ENCODE measurements at places on chromosomes 4 and X.
A peak's percentile ranks its signal among the peaks of the same experiment; 100 is the strongest.

- ATAC-seq = no peak
Observed at GRCh38 chr4:54085284-54085683, 14.7 kb upstream of the GSX2 start.

GRCh38 chr4:71303287-71303686, 35.5 kb upstream of the SLC4A4 start:
- ATAC-seq = no peak

- peak; percentile 32 for ATAC-seq
Observed at GRCh38 chr4:70713453-70714078, 8.2 kb upstream of the RUFY3 start.

GRCh38 chr4:26020083-26020668, 106.2 kb downstream of the SMIM20 start:
- peak; percentile 85 for ATAC-seq

GRCh38 chr4:167119392-167119791, 114.9 kb downstream of the SPOCK3 start:
- ATAC-seq = no peak

GRCh38 chr4:171288816-171289432, 524.3 kb upstream of the GALNTL6 start:
- no peak for ATAC-seq

DNA sequence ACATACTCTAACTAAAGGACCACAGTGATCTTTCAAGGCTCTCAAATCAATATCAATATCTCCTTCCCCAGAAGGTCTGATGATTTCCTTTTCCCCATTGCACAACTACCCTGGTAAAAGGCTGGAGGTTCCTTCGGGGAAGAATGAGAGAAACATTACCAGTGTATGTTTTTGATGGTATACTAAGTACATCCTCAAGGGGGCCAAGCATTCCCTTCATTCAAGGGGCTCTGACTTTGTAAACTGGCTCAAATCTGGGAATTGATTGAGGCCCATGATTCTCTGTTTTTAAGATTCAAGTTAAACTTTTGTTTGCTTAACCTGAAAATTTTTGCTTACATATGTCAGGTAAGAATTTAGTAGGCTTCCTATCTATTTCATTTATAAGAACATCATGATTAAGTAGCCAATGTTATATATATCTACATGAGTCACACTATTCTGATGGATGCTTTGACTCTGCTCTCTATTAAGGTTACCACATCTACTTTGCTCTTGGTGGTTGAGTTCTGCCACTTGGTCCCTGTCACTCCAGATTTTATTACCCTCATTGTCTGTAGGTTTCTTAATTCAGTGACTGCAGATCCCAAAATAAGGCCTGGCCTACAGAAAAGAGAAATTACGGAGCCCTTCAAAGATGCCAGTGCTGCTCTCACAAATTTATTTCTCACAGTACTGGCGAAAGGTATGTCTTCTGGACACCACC, 16.4 kb upstream of the GUCY1B1 start:
- ATAC-seq = no peak

- no peak for ATAC-seq
Observed at GRCh38 chrX:155871934-155872333, 9.2 kb upstream of the VAMP7 start.

DNA sequence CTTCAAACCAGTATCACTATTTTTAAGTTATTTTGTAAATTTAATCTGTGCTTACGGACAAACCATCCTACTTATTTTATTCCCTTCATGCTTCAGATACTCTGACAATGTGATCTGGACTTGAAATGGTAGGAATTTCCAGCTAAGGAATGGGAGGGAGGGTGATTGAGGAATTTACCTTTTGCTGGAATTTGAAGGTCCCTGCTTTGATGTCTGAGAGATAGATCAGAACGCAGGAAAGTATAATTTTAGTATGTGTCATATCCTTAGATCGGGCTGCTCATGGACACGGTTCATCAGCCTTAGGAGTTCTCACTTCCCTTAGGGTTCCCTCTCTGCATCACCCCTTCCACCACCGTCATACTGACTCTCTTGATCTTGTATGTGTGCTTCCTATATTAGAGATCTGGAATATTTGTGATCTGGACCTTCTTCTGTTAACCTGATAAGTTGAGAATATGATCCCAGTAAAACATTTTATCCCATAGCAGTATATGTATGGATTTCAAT, 16.8 kb downstream of the OCRL start:
- ATAC-seq = no peak

GRCh38 chr4:38752941-38753806, 29.6 kb downstream of the TLR10 start:
- ATAC-seq = no peak

DNA sequence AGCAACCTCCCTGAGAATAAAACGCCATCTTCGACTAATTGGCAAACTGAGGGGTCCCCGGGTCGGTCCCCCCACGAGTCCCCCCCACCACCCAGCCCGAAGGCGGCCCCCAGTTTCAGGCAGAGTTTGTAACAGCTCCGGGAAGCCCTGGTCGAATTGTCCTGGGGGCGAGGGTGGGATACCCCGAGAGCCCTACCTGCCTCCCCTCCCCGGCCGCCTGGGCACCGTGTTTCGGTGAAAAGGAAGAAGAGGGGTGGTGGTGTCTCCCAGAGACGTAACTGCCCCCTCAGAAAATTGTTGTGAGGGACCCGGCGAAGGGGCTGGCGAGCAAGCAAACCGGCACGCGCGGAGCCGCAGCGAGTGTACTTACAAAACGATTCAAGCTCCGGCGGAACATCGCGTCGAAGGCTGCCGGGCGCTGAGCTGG, 1.2 kb downstream of the ATP11C start:
- no peak for ATAC-seq

DNA sequence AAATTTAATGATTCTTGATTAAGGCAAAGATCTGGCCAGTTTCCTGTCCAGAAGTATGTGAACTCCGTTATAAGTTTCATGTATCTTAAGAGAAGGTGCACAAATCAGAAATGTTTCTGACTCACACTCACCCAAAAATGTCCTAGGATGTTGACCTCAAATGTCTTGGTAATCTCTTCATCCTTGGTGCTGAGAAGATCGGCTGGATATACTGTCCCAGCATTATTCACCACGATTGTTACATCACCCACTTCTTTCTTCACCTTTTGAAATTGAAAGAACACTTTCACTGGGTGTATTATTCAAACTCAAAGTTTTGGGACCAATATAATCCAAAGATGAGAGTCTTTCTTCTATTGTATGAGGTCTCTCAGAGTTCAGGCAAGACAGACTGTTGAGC, 5.7 kb downstream of the HSD17B13 start:
- ATAC-seq = no peak

DNA sequence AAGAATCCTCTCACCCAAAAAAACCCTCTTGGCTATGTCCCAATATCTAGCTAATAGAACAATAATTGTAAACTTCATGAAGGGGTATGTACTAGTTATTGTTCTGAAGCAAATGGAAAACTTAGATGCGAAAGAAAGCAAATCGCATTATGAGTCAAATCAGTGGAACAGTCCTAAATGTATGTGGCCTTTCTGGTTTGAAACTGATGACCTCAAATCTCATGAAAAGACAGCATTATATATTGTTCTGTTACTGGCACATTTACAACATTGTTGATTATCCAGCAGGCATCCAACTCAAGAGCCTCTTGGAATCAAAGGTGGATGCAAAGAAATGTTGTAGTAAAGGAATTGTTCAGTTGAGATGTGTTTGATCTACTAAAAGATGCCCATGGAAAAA, 34.7 kb downstream of the CSN3 start:
- no peak for ATAC-seq

DNA sequence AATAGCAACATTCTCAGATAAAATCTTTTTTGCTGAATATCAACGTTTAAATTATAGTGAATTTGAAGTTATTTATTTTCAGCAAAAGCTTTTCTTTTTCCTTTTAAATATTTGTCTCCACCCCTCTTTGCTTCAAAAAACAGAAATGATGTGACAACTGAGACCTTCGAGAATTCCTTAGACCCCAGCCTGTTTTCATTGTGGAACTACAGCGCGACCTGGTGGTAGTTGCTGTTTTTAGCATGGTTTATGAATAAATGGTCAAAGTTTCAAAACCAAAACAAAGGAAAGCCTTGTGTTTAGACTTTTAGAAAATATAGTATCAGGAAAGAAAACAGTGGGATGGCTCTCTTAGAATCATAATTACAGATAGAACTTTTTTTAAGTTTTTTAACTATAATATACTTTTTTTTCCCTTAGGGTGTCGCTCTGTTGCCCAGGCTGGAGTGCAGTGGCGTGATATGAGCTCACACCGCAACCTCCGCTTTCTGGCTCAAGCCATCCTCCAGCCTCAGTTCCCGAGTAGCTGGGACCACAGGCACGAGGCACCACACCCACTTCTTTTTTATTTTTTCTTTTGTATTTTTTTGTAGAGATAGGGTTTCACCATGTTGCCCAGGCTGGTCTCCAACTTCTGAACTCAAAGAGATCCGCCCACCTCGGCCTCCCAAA, 26.8 kb upstream of the TMEM184C start:
- ATAC-seq = no peak
